Right lung (tissue), 10 donors: ENCODE measurements at places on chromosomes 4 and X.

DNA sequence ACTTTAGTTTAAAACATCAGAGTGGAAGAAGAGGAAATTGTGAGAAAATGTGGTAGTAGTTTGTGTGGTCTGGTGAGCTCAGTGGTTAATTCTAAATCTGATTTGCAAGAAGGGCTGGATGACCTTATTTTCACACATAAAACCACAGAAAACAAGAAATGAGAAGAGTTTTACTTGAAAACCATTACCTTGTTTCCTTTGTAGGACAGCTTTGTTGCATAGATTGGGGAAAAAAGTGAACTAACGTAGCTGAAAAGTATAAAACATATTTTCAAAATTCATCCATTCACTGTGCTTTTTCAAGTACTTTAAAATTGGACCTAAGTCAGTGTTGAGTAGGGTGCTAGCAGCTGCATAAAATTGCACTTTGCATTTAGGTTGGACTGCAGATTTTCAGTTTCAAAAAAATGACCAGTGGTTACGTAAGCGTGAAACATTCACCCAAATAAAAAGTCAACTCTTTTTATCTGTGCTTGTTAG, 211.3 kb downstream of the ARHGAP10 start:
- no peak for DNase-seq

GRCh38 chr4:155134136-155134535, 74.3 kb upstream of the NPY2R start:
- DNase-seq, result peak; percentile 1

DNA sequence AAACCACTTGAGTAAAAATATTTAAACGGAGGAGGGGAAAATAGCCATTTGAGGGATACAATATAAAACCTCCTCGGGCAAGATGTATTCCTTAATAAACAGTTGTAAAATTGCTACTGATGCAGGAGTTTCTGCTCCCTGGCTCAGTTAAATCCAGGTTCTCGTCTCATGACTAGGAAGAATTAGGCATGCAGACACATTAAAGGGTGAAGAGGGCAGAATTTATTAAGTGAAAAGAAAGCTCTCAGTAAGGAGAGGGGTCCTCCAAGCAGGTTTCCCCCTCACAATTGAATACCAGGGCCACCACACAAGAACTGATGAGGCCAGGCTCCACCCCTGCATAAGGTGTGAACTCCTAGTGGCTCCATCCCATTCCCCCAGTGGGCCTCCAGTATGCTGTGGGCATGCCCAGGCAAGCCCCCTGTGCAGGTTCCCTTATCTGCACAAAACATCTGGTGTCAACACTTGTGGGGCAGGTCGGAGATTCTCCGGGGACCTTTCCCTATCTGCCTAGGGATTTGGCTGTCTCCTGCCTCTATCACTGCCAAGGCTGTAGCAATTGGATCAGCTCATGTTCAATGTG, 80.4 kb downstream of the HS6ST2 start:
- no peak for DNase-seq

- no peak for DNase-seq
These were observed at the start of gene PRDM8 for GRCh38 chr4:80196922-80197573. TSS of gene PRDM8 (plus strand) at chr4:80197503. CDS start at chr4:80200081, 2,578 bp downstream.
